Iris pigment epithelial cell (primary cell): ENCODE measurements at places on chromosomes 12 and 14.
A peak's percentile ranks its signal among the peaks of the same experiment; 100 is the strongest.

DNA sequence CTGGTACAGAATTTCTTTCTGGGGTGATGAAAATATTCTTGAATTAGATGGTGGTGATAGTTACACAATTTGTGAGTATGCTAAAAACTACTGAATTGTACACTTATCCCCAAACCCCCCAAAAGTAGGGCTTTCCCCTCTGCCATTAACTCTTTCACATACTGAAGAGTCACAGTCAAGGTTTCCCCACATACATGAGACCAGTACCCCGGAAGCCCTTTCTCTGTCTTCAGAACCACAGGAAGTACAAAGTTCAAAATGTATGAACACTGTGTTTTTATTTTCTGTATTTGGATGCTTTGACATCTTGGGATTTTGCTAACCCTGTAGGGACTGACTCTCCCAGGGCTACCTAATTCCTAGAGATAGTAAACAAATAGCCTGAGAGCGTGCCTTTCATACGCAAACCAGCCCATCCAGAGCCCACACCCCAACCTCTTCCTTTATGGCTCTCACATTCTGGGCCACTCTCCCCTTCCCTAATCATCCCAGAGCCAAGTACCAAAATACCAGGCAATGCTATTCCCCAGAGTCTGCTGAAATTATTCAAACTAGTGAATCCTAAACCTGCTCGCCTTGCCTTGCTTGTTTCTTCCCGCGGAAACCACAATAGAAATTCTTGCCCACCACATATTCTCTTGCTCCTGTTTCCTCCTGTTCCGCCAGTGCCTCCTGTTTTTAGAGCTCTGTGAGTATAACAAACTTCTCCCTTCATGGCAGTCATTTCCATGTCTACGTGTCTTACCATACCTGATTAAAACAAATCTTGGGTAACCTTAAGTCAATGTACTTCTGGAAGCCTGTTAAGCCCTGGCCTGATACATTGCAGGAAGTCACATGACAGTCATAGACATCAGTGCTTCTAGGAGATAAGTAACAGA lies 524.8 kb downstream of the FUT8 start:
- DNase-seq = no peak

GRCh38 chr14:102255401-102256190 lies 49.4 kb downstream of the MOK start:
- peak; percentile 57 for DNase-seq

GRCh38 chr14:69606258-69607184 lies 4.9 kb upstream of the SUSD6 start:
- DNase-seq = peak; percentile 38

DNA sequence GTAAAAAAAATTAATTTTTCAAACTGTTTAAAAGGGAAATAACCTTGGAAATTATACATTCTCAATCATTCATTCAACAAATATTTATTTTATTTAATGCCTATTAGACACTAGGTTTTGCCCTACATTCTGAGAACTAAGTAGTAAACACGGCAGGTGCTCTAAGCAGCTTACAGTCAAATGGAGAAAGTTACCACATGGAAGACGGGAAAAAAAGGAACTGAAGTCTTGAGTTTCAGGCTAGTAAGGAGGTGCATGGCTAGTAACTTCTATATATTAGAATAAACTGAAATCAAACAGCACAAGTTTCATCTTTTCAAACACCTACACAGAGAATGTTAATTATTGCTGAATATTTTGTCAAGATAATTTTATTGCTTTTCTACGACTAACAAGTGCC lies 52.9 kb downstream of the C12orf42 start:
- no peak for DNase-seq

DNA sequence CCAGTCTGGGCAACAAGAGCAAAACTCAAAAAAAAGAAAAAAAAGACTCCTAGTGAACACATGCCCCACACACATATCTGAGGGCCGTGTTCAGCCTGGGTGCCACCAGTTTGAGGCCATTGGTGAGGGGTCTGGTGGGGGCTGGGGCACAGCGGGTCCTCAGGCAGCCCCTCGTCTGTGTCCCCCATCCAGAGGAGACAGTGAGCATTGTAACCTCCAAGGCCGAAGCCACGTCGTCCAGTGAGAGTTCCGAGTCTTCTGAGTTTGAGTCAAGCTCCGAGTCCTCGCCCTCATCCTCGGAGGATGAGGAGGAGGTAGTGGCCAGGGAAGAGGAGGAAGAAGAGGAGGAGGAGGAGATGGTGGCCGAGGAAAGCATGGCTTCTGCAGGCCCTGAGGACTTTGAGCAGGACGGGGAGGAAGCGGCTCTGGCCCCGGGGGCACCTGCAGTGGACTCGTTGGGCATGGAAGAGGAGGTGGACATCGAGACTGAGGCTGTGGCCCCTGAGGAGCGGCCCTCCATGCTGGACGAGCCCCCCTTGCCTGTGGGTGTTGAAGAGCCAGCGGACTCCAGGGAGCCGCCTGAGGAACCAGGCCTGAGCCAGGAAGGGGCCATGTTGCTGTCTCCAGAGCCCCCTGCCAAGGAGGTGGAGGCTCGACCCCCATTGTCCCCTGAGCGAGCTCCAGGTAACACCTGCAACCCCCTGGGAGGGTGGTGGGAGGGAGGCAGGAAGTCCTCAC lies 15.6 kb downstream of the SETD1B start:
- no peak for DNase-seq

DNA sequence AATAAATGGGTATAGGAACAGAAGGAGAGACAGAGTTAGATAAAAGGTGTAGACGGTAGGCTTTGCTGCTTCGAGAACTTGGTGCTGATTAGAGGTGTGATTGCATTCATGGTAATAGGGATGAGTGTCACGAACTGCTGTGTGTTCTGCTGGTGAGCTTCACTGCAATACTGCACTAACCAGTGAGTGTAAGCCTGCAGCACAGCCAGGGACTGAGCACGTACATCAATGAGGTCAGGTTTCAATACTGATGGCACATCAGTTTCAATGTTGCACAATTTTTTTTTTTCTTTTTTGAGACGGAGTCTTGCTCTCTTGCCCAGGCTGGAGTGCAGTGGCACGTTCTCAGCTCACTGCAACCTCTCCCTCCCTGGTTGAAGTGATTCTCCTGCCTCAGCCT lies 24.9 kb upstream of the EDDM3A start:
- no peak for DNase-seq

- no peak for DNase-seq
Observed at GRCh38 chr12:24741216-24741615, 207.7 kb downstream of the BCAT1 start.

- no peak for DNase-seq
Observed at GRCh38 chr14:96806836-96807235, 9.7 kb downstream of the VRK1 start.

DNA sequence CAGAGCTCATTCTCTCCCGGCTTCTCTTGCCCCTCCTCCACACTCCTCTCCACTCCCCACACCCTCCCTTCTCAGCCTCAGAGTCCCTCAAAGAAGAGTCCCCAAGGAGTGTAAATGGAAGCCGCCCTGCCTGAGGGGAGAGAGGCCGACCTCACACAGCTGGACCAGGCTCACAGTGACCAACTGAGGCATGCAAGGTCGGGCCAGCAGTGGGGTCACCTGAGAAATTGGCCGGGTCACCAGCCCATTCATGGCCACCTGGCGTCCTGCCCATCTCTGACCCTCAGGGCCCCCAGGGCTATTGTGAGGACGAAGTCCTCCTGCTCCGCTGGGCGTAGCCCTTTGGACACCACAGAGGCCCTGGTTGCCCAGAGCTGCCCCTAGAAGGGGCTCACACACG lies 49.5 kb upstream of the NUAK1 start:
- DNase-seq = no peak

GRCh38 chr12:104782296-104782695 lies 175.8 kb downstream of the SLC41A2 start:
- no peak for DNase-seq

DNA sequence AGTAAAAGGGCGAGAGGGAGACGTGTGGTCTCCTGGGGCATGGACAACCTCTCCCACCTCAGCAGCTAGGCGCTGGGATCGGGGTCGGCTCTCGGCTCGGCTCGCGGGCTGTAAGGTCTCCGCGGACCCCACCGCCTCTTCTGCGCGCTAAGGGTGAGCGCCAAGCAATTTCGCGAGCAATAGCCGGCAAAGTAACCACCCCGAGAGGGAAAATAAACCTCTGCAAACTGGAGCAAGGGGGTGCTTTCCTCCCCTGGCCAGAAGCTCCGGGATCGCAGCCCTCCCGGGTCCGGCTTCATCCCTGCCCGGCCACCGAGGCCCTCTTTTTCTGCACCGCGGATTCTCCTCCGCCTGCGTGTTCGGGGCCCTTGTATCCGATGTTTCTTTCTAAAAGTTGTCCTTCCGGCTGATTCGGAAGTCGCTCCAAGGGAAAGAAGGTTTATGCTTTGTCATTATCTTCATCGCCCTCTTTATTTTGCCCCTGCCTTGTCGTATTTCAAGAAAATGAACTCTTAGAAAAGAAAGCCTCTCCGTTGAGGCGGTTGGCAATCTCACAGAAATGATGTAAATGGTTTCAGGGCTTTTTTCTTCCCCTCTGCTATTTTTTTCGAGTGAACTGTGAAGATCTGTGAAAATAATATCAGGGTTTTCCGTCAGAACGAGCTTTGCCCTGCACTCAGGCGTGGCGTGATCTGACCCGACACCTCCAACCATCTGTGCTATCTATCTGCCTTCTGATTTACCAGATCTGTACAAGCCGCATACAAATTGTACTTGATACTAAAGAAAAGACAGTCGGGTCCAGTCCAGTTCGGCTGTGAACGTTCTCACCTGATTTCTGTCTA lies 1.7 kb upstream of the SIX6 start:
- no peak for DNase-seq

DNA sequence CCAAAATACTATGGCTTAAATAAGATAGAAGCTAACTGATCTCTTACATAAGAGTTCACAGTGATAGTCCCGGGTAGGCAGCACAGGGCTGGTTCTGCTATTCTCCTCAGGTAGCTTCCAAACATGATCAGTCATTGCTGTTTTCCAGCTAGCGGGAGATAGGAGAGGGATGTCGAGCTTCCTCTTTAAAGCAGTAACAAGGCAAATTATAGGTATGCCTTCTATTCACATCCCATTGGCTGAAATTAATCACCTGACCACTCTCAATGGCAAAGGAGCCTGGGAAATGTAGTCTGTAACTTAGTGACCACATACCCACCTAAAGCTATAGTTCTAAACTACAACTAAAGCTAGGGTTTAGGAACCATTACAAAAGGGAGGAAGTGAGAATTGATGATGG lies 34.5 kb upstream of the VRK1 start:
- DNase-seq = peak; percentile 63

- DNase-seq = no peak
Observed at GRCh38 chr12:65607401-65607841, 216.9 kb upstream of the HMGA2 start.

- peak; percentile 95 for DNase-seq
Observed at GRCh38 chr12:49366652-49367380, 446 bp upstream of the SPATS2 start.
